NCI-H1105 treated with DMSO at 0.1 percent for 48 hours (cell line): ENCODE measurements at places on chromosomes 4 and X.

- DNase-seq, result no peak
Observed at GRCh38 chr4:5683566-5683965, 24.8 kb downstream of the EVC2 start.

GRCh38 chr4:35653451-35653850 is 590.9 kb downstream of the ARAP2 start:
- no peak for DNase-seq

GRCh38 chrX:21778236-21778635 is 20.3 kb upstream of the SMPX start:
- no peak for DNase-seq

DNA sequence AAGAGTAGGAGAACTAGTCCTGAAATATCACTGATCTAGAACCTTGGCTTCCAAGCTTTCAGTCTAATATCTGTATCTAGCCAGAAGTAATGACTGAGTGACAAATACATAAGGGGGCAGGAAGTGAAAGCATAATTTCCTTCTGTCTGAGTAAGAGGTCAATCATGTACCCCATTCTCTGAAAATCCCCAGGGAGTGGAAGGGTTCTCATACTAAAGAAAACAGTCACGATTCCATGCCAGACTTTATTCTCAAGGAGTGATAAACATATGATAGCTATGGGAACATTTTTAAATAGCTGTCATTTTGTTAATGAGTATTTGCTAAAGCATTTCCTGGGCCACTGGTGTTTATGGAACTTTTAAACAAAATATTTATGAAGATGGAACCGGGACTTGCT is 308.5 kb downstream of the ARHGAP24 start:
- no peak for DNase-seq

GRCh38 chr4:1505511-1506460 is 99.5 kb upstream of the NKX1-1 start:
- DNase-seq, result no peak

- DNase-seq, result no peak
Observed at GRCh38 chrX:53639257-53639656, 47.3 kb downstream of the HUWE1 start.

DNA sequence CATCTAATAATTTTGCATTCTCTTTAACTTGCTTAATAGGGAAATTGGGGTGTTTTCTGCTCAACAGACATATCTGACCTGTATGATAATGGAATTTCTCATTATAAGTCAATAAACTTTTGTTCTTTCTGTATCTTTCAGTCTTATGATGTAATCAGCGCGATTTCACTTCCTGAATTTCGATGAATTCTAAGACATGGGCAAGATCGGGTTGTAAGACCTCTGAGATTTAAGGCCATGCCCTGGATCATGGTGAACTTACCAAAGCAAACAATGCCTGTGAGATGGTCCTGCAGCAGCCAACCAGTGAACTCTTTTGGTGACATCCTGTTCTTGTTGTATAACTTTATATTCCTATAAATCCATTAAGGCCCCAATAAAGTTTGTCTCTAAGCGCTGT is 88.1 kb downstream of the NBDY start:
- no peak for DNase-seq

GRCh38 chrX:114841051-114841450 is 176.4 kb downstream of the IL13RA2 start:
- no peak for DNase-seq

- no peak for DNase-seq
Observed at GRCh38 chr4:174600391-174600790, 78.1 kb upstream of the HPGD start.

DNA sequence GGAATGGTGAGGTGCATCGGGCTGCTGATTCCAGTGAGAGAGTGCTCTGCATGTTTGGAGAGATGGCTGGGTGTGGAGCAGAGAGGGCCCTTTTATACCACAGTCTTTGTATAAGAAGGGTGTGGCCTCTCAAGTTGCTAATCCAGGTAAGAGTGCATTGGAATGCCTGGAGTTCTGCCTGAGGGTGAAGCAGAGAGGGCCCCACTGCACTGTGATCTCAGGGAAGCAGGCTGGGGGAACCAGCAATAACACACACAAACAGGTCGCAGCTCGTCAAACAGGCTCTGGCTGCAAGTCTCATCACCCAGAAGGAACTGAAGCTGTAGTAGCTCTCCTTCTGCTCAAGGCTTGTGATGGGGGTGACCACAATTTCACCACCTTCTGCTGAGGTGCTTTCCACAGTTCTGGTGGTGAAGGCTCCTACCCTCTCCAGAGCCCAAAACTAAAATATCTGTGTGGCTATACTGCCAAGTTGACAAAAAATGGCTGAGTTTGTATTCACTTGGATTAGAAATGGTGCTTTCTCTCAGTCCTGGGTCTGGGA is 687.4 kb upstream of the HS3ST1 start:
- DNase-seq, result no peak

DNA sequence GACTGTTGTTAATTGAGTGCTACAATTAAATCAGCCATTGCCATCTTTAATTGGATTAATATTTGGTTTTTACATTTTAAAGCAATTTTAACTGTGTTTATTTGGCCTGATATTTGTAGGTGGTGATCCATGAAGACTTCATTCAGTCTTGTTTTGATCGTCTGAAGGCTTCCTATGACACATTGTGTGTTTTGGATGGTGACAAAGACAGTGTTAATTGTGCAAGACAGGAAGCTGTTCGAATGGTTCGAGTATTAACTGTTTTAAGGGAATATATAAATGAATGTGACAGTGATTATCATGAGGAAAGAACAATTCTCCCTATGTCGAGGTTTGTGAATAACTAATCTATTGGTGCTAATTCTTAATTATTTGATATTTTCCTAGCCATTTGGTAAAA is 82.6 kb downstream of the USP9X start:
- no peak for DNase-seq

DNA sequence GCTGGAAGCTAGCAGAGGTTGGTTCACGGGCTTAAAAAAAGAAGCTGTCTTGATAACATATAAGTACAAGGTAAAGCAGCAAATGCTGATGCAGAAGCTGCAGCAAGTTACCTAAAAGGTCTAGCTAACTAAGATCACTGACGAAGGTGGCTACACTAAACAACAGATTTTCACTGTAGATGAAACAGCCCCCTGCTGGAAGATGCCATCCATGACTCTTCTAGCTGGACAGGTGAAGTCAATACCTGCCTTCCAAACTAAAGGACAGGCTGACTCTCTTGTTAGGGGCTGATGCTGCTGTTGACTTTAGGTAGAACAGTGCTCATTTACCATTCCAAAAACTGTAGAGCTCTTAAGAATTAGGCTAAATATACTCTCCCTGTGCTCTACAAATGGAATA is 99.5 kb downstream of the FBXW7 start:
- DNase-seq, result no peak

DNA sequence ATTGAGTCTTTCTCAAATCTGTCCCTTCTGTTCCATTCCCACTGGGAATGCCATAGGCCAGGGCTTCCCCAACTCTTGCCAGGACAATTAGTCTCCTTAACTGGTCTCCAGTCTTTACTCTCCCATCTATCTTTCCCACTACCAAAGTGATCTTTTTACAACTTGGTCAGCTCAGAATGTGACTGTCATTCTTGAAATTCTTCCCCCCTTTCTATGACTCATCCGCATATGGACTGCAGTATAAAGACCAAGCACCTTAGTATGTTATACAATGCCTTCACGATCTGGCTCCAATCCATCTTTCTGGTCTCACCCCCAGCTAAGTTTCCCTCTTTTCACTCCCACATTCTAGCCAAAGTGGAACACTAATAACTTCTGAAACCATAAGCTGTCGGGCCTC is 383.8 kb downstream of the OPHN1 start:
- no peak for DNase-seq
